ENCODE measurements at places on chromosomes 5 and 9.

- no peak for DNase-seq
These were observed 211.5 kb downstream of the PAPPA start for GRCh38 chr9:116365056-116365471.

DNA sequence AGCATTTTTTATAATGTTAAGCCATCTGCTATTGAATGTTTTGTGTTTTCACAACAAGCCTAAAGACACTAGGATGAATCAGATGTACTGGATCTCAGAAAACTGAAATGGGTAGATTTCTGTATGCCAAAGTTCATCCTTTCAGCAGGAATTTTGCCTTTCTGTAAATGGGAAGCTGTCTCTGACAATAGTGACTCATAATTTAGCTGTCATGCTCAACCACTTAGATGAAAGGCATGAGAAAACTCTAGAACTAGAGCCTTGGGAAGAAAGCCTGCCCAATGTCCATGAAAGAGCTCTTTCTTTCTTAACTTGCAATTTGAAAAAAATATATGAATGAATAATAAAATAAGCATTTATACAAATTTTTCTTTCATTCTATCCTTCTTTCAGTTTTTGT is 616.0 kb upstream of the EDIL3 start:
- no peak for DNase-seq

DNA sequence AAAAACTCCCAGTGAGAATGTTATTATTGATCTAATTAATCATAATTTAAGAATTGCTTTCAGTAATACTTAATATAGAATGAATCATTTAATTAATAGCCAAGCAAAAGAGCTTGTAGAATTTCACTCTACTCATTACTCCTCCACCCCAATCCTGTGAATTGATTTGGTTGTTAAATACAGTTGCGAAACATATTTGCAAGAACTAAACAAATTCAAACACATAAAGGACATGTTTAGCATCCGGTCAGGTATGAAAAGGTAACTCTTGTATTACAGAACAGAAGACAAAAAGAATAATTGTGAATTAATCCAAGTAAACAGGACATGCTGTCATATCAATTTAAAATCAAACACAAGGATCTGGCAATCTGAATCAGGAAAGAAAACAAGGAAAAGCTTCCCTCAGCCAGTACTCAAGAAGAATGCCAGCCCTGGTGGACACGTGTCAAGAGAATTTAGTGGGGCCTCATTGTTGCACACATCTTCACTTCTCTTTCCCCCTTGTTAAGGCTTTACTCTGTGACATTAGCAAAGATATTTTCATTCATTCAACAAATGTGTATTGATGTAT is 89.4 kb upstream of the SLC12A2 start:
- no peak for DNase-seq

GRCh38 chr9:98450496-98450895 is 195.0 kb upstream of the TBC1D2 start:
- no peak for DNase-seq

DNA sequence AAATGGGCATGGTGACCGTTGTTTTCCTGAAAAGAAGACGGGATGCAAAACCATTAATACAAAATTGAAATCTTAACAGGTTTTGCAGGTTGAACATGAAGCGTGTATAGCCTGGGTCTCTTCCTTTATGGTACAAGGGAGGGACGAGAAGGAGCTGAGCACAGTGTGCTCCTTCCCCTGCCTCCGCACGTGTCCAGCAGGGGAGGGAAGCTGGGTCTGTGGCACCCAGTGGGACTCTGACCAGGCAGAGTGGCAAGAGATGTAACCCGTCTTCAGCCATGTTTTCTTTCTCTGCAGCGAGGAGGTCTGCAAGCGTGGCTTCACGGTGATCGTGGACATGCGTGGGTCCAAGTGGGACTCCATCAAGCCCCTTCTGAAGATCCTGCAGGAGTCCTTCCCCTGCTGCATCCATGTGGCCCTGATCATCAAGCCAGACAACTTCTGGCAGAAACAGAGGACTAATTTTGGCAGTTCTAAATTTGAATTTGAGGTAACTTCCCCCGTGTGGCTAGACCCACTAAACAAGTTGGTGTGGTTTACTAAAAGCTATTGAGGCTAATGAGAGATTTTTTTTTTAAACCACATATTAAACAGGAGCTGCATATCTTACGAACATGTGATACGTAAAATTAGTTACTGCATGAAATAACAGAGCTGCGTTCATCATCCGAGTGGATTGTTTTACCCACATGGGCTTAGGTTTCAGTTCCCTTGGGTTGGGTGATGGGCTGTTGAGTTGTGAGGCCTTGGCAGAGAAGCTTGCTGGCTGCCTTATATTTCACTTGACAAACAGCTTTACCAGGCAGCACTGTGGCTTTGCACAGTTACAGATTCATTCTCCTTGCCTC is 143.7 kb downstream of the TRIO start:
- no peak for DNase-seq

- DNase-seq = no peak
These were observed 36.0 kb downstream of the HMGXB3 start for GRCh38 chr5:150036513-150036912.

DNA sequence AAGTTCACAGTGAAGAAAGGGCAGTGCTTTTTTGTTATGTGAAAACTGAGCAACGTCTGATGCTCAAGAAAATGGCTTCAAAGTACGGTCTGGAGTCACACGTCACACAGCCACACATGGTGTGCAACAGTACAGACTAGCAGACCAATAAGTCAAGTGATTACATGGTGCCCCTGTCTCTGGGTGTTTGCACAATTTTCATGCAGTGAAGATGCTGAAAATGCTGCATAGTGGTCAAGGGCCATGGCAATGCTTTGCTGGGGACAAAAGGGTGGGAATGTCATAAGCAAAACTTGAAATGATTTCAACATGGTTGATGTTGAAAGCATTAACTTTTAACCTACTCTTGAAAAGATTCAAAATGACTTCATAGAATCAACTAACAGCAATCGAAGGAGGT is 231.2 kb downstream of the EBF1 start:
- DNase-seq = no peak

DNA sequence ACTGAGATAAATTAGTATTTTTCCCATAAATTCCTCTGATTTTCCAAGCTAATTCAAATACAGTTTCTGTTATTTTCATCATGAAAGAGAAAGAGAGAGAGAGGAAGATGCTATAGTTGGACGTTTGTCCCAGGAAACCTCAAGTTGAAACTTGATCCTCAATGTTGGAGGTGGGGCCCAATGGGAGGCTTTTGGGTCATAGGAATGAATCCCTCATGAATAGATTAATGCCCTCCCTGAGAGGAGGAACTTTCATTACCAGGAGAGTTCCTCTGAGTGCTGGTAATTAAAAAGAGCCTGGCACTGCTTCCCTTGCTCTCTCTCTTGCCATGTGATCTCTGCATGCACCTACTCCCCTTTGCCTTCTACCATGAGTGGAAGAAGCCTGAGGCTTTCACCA is 189.9 kb upstream of the SMC2 start:
- no peak for DNase-seq

DNA sequence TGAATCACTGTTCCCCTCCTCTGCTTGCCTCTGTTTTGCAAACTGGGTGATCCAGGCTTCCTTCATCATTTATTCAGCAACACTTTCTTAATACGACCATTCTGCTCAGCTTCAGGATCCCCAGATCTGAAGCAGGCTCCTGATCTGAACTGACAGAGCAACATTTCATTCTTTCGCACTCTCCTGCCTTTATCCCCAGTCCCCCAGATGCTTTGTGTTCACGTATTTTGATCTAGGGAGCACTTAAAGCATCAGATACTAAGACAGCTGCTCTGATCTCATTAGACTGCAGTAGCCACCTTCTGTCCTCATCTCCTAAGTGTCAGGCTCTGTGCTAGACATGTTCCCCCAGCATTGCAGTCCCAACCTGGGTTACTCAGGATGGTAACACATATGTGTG is 158.0 kb downstream of the TRIO start:
- no peak for DNase-seq

Data from stimulated activated CD4-positive, alpha-beta T cell treated with anti-CD3 and anti-CD28 coated beads, Interleukin-15, amount 100 ng/mL, for 1 hour (primary cell).